Natural killer cell (primary cell): ENCODE measurements at places on chromosomes 6 and 20. TPM values are rescaled to one million over a fixed set of nuclear protein-coding genes. Genes with fewer than 3 reads are reported as not detected.

The MLIP gene
- not detected for total RNA-seq

The FOXS1 gene
- not detected for total RNA-seq

DNA sequence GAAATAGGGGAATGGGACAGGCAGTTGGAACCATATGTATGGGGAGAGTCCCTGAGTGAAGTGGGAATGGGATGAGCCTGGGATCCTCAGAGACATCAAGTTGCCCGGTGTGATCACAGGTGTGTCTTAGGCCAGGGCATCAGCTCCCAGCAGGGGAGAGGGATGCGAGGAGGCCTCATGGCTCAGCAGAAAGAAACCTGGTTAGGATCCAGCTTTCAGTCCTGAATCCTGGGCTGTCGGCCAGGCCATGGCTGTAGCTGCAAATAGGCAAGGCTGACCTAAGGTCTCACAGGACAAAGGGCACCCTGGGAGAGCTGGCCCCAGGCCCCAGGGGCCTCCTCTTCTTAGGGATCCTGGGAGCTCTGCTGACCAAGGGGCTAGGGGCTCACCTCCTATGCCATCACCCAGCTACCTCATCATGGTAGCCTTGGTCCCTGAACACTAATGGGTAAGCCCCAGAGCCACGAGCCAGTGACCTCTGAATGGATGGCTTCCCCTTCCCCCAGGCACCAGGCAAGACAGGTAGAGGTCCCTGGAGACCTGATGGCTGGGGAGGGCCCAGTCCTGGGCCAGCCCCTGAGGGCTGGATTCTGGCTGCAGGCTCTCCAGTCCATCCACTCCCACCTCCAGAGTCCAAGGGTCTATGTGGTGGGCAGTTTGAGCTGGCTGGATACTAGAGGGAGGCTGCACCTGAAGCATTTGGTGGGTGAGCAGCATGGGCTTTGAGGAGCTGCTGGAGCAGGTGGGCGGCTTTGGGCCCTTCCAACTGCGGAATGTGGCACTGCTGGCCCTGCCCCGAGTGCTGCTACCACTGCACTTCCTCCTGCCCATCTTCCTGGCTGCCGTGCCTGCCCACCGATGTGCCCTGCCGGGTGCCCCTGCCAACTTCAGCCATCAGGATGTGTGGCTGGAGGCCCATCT, at the start of gene SLC22A7:
TSS of gene SLC22A7 (plus strand) at position 617 of the 921 bp plus-strand sequence. CDS start at position 716, 99 bp downstream.
- DNase-seq, result no peak

DNA sequence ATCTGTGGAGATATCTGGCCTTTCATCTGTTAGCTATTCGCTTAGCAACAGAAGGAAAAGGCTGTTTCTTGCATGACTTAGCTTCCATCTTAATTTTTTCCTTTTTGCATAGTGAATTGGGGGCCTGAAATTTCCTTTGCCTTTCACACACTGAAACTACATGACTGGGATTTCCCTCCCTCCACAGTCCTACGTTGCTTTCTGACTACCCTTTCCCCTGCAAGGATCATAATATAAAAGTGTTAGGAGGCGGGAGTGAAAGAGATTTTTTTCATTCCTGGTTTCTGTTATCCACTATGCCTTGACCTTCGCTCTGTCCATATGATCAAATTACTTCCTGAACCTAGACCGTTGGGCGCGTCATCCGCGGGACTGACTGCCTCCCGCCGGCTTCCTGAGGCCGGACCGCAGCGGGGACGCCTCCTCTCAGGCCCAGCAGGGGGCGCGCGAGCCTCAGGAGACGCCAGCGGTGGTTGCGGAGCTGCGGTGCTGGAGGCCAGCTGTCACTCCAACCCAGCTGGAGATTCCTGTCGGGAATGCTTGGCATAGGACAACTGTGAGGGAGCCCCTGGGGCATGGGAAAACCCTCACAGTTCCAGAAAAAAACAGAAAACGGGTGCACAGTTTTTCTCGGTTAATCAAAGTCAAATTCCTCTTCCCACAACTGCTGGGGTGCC, 55.6 kb downstream of the MEP1A start:
- peak; percentile 64 for DNase-seq

- no peak for DNase-seq
Measured at GRCh38 chr6:144467172-144467762, 182.1 kb downstream of the UTRN start.
